Pulmonary artery endothelial cell (primary cell): ENCODE measurements at places on chromosomes 3 and 15. TPM values are rescaled to one million over a fixed set of nuclear protein-coding genes. Genes with fewer than 3 reads are reported as not detected.
A peak's percentile ranks its signal among the peaks of the same experiment; 100 is the strongest.

GRCh38 chr15:42157981-42158765 lies 1.7 kb upstream of the PLA2G4F start:
- DNase-seq: no peak

DNA sequence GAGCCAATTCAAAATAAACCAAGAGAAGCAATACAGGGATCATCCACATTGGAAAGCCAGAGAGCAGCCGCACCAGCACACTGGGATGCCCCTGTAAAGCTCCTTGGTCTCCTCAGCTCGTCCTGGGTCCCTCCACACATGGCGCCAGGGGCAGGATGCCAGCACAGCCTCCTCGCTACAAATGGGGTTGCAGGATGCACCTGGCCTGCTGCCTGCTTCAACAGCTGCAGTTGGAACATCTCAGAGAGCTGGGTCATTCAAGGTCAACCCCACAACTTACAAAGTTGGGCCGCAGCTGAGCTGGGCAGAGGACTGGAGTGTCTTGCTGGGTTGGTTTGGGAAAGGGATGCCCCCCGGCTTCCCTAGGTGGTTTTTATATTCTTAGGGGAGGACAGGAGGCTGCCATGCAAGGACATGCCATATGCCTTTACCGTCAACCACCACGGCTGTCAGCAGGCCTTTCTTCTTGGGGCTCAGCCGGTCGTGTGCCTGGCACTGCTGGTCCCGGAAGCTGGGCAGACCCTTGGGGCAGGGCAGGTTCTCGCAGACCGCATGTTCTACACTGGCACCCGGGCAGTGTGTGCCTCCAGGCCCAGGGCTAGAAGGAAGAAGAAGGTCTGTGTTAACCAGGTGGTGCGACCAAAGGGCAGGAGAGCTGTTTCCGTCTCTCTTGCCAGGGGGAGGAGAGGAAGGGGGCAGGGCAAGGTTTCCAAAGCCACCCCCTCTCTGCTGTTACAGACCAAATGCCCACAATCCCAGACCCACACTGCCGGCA lies 225.2 kb downstream of the ADAMTS17 start:
- DNase-seq: no peak

DNA sequence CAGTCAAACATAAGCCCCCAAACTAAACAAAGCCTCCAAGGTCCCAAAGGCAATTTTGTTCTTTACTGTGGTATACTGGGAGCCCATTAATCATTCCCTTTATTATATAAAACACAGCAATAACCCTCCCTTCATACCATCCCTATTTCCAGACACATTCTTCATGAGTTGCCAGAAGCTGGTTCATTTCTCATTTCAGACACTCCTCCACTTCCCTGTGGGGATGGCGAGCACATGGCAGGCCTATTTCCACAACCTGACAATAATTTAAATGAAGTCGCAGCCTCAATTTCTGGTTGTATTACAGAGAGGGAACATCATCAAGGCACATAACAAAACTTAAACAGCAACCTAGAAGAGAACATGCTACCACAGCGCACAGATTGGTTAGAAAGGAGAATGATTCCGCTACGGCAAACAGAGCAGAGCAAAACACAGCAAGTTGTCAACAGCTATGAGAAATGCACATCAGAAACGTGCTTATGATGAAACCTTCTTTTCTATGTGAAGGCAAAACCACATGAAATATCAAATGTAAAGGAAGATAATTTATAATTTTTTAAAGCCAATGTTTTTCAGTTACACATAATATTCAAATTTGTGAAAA lies 63.3 kb upstream of the ARHGEF3 start:
- no peak for DNase-seq

DNA sequence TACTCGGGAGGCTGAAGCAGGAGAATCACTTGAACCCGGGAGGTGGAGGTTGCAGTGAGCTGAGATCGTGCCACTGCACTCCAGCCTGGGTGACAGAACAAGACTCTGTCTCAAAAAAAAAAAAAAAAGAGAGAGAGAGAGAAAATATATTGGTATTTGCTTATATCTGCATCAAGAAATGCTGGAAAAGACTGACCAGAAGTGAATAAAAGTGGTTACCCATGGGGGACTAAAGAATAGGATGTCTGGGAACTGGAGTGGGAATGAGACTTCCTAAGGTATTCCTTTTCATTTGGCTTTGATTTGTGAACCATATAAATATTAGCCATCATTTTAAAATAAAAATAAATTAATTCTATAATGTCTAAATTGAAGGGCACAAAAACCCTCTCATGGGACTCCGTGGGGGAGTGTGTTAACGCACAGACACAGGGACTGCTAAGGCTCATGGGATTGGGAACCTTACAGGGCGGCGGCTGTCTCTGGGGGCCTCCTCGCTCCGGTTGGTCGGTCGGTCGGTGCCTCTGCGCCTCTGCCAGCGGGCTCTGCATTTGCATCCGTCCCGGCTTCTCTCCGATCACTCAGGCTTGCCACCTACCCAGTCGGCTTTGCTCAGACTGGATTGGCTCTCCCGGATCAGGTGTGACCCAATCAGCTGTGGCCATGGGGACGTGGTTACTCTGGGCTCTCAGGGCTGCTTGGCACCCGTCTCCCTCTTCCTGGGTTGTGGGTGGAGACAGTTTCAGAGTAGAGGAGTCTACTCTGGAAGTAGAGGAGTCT lies 12.7 kb upstream of the TSPAN3 start:
- DNase-seq: no peak

DNA sequence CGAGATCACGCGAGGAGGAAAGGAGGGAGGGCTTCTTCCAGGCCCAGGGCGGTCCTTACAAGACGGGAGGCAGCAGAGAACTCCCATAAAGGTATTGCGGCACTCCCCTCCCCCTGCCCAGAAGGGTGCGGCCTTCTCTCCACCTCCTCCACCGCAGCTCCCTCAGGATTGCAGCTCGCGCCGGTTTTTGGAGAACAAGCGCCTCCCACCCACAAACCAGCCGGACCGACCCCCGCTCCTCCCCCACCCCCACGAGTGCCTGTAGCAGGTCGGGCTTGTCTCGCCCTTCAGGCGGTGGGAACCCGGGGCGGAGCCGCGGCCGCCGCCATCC lies 1.1 kb upstream of the SETD5 start:
- DNase-seq: peak; percentile 81

DNA sequence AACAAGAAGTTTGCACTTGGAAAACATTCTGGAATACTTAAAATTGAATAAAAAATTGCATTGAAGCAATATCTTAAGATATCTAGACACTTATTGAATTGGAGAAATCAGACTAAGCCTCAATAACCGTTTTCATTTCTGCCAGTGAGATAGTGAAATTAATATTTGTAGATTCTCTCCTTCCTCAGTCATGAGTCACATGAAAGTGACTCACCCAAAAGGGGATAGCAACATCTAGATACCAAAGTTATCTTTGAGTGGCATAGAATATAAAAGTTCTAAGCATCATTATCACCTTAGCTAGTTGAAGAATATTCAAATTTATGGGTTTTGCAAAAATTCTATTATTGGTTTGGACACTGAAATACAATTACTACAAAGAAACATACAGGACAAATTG lies 614.8 kb upstream of the ZNF717 start:
- DNase-seq: no peak

- DNase-seq: no peak
Measured at GRCh38 chr3:44427683-44428082, 49.8 kb downstream of the ZNF445 start.

GRCh38 chr3:52123106-52123725 lies 31.0 kb downstream of the POC1A start:
- DNase-seq: peak; percentile 10

DNA sequence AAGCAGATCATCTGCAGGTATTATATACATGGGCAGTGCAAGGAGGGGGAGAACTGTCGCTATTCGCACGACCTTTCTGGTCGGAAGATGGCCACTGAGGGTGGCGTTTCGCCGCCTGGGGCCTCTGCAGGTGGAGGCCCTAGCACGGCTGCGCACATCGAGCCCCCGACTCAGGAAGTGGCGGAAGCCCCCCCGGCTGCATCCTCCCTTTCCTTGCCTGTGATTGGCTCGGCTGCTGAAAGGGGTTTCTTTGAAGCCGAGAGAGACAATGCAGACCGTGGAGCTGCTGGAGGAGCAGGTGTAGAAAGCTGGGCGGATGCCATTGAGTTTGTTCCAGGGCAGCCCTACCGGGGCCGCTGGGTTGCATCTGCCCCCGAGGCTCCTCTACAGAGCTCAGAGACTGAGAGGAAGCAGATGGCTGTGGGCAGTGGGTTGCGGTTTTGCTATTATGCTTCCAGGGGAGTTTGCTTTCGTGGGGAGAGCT lies 639 bp downstream of the MKRN3 start:
- no peak for DNase-seq

The PPM1L gene
- total RNA-seq: 1.8 TPM in 2 replicates

The SLC51A gene
- not detected in 2 replicates for total RNA-seq

The KCNH8 gene
- under 0.01 TPM in 1 of 2 replicates, not detected in the other for total RNA-seq

The PLCB2 gene
- total RNA-seq: 0.56 and 7.1 TPM in 2 replicates

The MASP1 gene
- 0.20 and 0.46 TPM in 2 replicates for total RNA-seq

The DNAH12 gene
- 0.04 and 0.07 TPM in 2 replicates for total RNA-seq

The FANCD2 gene
- total RNA-seq: 22.0 and 34.0 TPM in 2 replicates

The SNURF gene
- total RNA-seq: 10.4 and 17.7 TPM in 2 replicates

The STRC gene
- total RNA-seq: under 0.01 TPM in 2 replicates
